ENCODE measurements at places on chromosomes 6 and 20.

GRCh38 chr6:168125429-168126001 is 46.5 kb upstream of the FRMD1 start:
- no peak for DNase-seq

DNA sequence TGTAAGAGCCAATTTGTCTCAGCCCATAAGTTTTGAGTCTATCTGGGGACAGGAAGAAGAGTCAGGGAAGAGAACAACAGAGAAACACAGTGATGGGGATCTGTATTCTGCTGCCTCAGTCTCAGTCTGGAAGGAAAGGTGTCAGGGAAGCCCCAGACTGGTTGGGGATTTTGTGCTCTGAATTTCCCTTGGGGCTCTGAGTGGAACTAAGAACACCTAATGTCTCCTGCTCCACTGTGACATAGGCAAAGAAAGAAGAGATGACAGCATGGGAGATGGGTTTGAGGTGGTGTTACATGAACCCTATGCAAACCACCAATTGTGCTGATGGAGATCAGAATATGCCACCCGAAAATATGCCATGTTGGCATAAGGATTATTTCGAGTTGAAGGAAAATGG is 139.5 kb upstream of the MYLIP start:
- DNase-seq, result no peak

GRCh38 chr6:26383624-26384417 is 913 bp downstream of the BTN2A2 start:
- no peak for DNase-seq

DNA sequence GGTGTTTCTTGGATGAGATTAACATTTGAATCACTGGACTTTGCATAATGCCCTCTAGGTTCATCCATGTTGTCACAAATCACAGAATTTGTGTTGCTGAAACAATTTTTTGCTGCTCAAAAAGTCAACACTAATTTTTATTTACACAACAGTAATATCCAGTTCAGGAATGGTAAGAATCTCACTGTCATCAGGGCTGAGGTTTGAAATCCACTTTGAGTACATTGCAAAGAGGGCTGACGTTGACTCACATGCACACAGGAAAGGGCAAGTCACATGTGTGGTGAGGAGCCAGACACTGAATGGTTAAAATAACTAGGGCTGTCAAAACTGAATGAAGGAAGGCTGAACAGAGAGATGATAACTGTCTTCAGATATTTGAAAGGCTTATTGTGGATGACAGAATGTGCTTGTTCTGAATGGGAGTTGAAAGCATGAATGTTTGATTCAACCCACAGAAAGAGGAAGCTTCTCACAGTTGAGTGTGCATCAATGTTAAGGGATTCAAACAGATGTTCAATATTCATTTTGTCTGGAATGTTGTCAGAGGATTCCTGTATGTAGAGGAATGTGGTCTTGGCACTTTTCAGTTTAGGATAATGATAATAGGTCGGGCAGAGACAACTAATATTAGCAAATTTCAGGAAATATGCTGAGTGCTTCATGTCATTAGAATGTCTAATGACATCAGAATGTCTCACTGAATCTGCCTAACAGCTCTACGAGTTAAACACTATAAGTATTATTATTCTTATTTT is 3.6 kb upstream of the ADGRG6 start:
- no peak for DNase-seq

GRCh38 chr6:135655055-135655454 is 157.5 kb upstream of the AHI1 start:
- no peak for DNase-seq

DNA sequence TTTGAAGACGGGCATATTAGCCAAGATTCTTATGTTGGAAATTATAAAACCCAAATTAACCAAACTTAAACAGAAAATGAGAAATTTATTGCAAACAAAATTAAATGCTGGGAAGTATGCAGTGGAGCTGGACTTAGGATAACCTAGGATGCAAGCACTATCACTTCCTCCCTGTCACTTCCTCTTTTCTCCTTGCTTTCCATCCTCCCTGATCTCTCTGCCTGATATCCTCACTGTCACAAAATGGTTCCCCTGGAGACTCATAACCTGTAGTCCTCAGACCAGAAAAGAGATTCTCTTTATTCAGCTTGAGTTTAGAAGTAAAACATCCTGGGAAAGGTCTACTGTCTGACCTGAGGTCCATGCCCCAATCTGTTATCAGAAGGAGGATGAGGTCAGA is 7.4 kb upstream of the KLHL32 start:
- DNase-seq, result no peak

DNA sequence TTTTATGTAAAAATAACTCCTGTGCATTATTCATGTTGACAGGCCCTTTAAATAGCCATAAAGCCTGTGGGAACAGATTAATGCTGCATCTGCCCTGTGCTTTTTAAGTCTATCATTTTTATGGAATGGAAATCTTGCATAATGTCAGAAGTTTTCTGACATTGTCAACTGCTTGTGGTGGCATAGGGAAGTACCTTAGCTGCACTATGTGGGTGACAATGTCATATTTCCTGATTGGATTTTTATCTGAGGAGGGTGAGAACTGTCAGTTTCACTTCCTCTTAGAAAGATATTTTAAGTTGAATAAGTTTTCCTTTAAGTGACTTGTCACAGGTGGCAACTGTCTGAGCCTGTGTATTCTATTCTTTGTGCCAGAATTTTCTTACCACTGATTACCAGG is 267.9 kb downstream of the PLCB1 start:
- DNase-seq, result no peak

GRCh38 chr6:160263196-160263939 is 4.7 kb upstream of the SLC22A2 start:
- DNase-seq, result no peak

DNA sequence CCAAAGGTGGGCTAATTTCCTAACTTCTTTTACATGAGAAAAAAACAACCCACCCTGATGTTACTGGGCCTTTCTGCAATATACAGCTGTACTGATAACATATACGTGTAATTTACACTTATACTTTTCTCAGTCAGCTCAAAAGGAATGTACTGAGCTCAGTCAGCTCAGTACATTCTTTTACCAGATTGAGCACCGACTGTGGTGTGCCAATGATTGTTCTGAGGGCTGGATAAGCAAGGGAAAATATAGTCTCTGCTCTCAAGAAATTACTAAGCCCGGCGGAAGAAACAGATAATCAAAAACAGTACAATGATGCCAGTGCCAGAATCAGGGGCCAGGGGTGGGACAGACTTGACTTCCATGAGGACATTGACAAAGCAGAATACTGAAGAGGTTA is 10.0 kb upstream of the BLOC1S5 start:
- DNase-seq, result no peak

- no peak for DNase-seq
Measured at GRCh38 chr6:154768280-154768679, 35.1 kb downstream of the SCAF8 start.

DNA sequence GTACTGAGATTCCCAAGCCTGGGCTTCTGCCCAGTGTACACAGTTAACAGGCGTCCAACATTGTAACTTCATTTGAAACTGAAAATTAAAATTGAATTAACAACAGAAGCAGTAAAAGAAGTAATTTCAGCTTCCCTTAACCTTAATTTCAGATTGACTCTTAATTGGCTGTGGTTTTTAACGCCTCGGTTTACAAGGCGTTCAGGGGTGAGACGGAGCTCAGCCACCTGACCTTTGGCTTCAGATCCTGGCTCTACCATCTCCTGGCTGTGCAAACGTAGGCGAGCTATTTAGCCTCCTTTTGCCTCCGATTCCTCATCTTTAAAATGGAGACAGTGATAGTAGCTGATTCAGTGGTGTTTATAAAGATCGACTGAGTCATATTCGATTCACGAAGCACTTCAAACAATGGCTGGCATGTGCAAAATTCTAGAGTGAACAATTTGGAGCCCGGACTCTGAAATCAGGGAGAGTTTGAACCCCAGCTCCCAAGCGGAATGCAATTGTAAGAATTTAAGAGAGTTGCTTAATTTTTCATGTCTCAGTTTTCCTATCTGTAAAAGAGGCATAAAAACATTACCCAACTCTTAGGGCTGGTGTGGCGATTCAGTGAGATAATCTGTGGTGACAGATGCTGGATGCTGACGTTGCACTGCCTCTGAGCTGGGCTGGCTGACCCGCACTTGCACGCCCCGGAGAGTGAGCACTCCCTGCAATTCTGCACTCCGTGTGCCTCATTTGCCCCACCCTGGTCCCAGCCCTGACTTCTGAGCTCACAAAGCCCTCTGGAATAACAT is 23.5 kb upstream of the OCSTAMP start:
- no peak for DNase-seq

DNA sequence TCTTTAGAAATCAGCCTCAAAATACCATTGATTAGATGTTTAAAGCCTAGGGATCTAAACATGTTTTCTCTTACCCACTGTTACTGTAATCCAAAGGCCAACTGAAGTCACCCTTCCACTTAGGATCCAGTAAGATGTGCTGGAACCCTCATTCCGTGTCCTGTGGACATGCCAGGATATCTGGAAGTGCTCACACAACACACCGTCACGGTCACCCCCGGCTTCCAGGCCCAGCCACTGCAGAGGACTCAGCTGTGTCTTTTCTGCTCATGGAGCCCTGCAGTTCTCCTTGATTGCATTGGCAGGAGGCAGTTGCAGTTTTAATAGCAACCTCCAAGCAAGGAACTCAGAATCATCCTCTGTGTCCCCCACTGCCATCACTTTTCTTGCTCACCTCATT is 93.3 kb downstream of the CAP2 start:
- no peak for DNase-seq

DNA sequence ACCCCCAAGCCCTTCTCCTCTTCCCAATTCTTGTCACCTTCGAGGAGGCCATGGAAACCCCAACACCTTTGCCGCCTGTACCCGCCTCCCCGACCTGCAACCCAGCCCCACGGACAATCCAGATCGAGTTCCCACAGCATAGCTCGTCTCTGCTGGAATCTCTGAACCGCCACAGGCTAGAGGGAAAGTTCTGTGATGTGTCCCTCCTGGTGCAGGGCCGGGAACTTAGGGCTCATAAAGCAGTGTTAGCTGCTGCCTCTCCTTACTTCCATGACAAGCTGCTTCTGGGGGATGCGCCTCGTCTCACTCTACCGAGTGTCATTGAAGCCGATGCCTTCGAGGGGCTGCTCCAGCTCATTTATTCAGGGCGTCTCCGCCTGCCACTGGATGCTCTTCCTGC is 675 bp downstream of the ZBTB9 start:
- no peak for DNase-seq

GRCh38 chr6:32216998-32217397 is 6.9 kb downstream of the NOTCH4 start:
- DNase-seq, result no peak

DNA sequence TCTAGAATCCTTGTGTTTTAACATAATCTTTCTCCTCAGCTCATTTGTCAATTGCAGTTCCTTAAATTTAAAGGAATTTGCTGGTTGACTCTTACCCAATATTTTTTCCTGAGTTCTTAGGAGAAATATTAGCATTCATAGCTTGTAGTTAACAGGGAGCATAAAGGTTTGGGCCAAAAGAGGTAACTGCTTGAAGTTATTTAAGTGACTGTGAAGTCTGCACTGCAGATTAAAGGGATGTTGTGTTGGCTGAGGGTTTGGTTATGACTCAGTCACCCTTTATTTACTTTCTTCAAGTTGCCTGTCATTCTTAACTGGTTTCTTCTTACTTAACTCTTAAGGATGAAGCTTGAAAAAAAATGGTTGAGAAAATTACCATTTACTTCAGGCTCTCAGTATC is 220.3 kb upstream of the LAMP5 start:
- no peak for DNase-seq

DNA sequence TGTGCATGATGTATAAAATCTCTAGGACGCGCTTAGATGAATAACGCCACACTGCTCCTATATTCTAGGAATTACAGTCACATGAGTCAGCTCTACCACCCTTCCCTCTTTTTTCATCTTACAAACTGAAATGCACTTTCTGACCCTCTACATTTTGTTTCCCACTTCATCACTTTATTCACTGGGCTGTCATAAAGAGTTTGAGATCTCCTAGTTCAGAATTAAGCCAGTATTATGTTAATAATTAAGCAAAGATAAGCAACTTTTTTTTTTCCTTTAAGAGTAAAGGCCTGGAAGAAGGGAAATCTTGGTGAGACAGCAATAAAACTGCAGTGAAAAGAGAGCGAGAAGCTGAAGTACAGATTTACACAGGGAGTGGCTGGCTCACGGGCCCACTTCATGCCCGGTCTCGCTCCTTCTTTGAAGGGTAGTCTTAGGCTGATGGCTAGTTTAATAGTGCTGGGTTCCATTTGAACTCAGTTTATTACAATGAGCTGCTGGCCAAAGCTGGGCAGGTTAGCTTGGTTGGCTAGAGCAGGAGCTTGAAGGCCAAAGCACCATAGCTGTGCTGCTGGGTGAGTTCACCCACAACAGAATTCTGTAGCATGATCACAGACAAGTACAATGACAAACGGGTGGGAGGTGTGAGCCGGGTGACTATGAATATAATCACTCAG is 110.6 kb downstream of the MAP7 start:
- no peak for DNase-seq

DNA sequence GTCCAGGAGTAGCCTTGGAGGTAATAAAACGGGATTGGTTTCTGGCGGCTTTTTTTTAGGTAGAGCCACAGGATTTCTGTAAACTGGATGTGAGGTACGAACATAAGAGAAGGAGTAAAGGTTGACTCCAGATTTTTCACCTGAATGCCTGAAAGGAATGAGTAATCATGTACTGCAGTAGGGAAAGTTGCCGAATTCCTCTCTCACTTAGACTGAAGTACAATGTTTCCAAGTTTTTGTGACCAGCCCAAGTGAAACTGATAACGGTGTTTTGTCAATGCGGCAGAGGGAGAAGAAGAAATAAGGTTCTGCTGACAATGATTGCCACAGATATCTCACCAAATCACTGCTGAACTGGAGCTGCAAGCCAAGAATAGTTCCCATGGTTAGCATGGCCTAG is 75.0 kb downstream of the VTA1 start:
- DNase-seq, result no peak

- peak; percentile 4 for DNase-seq
Measured at GRCh38 chr20:34365765-34366213, 2.7 kb downstream of the ITCH start.

DNA sequence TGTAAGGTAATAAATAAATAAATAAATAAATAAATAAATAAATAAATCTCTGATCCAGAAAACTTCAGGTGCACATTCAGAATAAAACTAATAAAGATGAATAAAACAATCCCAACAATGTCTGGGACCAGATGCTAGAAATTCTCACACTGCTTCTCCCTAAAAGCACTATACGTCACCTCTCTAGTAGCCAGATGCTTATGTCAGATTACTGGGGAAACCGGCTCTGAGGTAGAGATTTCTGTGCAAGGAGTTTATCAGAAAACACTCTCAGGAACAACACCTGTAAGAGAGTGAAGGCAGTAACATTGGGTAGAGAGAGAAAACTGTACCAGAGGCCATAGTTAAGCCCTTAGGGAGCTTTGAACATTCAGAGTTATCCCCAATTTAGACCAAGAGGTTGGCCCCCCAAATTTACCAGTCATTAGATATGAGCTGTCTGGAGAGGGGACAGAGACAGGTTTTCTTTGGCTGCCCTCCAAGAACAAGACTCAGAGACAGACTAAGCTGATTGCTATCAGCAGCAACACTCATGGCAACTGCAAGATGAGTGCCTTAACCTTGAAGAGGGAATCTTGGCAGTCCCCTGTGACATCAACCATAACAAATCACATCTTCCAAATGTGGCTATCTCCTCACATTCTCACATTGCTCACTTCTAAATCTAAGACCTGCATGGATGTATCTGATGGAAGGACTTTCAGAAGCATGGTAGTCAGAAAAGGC is 151.2 kb upstream of the BMP5 start:
- no peak for DNase-seq

GRCh38 chr6:1787894-1788293 is 178.2 kb downstream of the FOXC1 start:
- DNase-seq, result no peak

Data from stimulated activated effector memory CD8-positive, alpha-beta T cell treated with anti-CD3 and anti-CD28 coated beads, Interleukin-12 subunit alpha, Interleukin-12 subunit beta, amount 100 ng/mL, for 72 hours (primary cell).